ENCODE measurements at places on chromosomes 7 and 10.

DNA sequence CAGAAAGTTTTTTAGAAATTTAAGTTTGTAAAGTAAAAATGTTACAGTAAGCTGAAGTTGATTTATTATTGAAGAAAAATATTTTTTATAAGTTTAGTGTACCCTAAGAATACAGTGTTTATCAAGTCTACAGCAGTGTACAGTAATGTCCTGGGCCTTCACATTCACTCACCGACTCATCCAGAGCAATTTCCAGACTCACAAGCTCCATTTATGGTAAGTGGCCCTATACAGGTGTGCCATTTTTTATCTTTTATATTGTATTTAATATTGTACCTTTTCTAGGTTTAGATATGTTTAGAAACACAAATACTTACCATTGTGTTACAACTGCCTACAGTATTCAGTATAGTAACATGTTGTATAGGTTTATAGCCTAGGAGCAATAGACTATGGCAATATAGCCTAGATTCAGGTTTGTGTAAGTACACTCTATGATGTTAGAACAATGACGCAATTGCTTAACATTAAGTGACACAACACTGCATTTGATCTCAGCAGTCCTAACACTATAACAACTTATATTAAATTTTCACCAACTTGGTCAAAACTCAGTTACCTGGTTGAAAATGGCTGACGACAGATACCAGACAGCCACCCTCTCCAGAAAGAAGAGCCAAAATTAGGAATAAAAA, 45.7 kb downstream of the HIBADH start:
- DNase-seq = no peak

DNA sequence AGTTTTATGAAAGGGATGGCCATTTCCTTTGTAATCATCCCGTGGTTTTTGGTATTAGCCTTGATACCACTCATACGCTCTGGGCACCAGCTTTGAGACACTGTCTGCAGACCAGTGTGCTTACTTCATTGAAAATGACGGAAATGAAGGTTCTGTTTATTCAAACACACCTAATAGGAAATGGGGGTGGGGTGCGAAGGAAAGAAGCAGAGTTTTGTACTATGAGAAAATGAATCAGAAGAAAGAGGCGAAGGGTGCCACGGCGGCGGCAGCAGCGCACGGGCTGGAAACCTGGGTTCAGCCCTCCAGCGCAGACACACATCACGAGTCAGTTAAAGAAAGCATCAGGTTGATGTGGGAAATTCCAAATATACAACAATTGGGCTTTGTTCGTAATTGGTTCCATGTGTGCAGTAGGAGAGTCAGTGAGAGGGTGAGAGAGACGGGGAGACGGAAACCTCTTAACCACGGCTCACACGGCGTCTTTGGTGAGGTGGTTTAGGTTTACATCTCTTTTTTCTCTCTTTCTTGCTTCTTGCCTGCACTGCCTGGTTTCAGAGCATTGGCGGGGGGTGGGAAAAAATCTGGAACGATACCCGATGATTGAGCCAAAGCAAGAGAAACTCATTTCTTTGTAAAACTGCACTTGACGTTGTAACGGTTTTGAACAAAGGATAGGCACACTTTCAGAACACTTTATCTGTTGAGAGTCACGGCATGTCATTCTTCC, 321.2 kb downstream of the FRMD4A start:
- DNase-seq = peak; percentile 64

- no peak for DNase-seq
Measured at GRCh38 chr7:18265611-18266281, 229.8 kb upstream of the HDAC9 start.

DNA sequence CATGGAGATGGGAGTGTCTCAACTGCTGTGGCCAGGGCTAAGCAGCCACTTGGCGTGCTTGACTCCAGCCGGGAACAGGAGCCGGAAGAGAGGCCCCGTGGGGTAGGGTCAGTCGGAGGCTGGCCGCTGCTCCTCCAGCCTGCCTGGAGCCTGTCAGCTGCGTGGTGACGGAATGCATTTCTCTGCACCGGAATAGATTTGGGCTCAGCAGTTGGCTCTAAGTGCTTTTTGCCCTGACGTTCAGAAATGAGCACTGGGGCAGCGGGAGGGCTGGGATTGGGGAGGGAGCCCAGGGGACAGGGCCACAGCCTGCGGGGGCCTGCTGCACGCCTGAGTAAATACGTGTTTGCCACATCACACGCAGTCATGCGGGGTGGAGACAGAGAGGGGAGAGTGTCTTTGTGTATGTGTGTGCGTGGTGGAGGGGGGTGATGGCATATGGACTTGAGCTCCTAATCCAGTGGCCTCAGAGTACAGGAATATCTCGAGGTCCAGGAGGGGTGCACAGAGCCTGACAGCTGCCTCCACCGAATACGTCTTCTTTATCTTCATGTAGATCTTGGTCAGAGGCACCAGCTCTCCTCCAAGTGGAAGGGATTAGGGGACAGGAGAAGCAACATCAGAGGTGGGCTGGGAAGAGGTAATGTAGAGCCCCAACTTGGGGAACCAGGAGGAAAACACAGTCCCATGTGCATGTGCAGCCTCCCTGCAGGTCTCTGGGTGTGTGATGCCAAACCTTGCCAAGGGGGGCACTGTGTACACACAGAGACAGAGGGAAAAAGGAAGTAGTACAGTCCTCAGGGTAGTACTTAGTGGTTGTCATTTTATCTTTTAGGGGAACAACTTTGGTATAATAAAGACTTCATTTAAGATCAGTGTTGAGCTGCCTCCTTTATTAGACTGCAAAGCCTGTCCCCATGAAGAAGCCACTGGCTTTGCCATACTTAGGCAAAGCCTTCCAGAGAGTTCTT, 151.4 kb downstream of the CDH23 start:
- no peak for DNase-seq

- no peak for DNase-seq
Measured at GRCh38 chr7:2657920-2658671, 26.3 kb downstream of the TTYH3 start.

DNA sequence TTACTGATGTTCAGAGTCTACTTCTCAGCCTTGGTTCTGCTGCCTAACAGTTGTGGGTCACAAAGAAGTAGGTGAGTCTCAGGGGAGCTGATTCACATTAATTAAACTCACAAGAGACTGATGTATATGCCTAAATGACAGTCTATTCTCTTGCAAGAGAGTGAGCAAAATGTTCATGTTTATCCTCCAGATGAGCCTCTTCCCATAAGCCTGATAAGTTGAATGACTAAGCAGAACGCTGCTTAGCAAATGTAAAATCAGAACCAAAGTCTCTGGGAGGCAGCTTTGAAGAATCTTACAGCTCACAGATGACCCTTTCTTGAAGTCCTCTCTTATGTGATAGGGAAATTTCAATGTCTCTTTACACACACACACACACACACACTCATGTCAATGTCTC, 1092.2 kb downstream of the TYW1 start:
- DNase-seq = no peak

DNA sequence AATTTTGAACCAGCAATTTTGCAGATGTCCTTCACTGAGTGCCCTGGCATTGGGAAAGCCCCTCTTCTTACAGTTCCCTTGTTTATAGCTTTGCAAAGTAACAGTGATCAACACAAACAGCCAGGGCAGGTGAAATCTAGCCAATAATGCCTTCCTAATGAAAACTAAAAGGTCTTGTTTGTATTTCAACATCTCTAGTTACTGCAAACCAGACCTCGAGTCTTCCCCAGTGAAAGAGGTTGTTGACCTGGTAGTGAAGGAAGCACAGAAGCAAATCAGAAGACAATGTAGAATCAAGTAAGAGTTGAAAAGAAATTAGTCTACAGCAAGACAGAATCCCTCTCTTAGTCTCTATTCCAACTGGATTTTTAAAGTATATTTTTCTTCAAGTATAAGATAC, 231.2 kb downstream of the SNX13 start:
- DNase-seq = no peak

DNA sequence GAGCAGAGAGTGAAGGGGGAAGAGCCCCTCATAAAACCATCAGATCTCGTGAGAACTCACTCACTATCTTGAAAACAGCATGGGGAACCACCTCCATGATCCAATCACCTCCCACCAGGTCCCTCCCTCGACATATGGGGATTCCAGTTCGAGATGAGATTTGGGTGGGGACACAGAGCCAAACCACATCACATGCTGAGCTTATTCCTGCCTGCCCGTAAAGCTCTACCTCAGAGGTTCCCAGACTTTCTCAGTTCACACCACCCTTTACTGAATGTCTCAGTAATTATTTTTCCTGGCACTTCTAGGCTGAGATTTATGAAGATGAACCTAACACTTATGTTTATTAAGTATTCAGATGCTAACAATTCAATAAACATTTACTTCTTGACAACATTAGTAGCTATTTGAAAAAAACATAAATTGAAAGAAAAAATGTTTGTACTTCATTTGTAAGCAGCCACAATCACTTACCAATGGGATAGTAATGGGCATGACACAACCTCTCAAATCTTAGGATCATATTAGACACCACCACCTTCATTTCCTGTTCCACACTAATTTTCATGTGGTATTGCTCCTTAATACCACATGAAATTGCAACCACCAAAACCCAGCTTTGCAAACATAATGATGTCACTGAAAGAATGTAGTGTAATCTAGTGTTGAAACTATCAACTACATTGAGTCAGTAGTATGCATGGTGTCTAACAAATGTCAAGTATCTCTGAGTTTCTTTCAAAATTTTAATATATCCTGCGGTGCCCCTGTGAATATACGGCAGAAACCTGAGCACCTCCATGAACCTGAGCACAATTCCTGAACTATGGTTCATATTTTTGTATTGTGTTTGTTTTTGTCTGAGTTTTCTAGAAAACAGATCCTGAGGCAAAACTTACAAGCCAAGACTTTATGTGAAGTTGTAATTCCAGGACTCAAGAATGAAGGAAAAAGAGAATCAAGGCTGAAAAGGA, 4.5 kb upstream of the DGKI start:
- no peak for DNase-seq

DNA sequence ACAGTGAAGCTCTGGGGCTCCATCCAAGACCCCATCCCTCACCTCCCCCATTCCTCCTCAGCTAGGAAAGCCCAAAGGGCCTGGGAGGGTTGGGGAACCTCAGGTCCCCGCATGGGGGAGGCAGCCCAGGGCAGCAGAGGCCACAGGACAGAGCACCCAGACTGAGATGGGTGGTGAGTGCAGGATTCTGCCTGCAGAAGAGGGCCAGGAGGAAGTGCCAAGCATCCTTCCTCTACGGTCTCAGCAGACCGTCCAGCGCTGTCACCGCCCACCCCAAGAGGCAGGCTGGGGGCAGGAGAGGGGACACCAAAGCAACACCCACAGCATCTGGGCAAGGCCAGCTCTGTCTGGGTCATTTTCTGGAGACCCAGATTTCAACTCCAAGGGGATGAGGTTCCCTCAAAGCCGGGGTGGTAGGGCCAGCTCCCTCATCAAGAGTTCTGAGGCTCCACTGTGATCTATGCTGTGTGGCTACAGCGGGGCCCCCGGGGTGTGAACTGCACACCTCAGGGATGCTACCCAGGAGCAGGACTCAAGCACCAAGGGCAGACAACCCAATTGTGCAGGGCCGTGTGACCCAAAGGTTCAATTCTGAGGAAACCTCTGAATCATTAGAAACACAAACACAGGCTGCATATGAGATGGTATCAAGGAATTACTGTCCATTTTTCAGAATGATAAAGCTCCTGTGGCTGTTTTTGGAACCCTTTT, 46.8 kb downstream of the CAMK2B start:
- no peak for DNase-seq

GRCh38 chr7:135170274-135170997, at the start of gene CYREN:
CYREN (minus strand) TSS chr7:135170707; CDS start chr7:135168922, 1,785 bp downstream.
- DNase-seq = peak; percentile 83

- DNase-seq = no peak
Measured at GRCh38 chr10:117519879-117520278, 22.7 kb upstream of the EMX2 start.

GRCh38 chr7:48213226-48213625, 42.0 kb downstream of the ABCA13 start:
- DNase-seq = no peak

DNA sequence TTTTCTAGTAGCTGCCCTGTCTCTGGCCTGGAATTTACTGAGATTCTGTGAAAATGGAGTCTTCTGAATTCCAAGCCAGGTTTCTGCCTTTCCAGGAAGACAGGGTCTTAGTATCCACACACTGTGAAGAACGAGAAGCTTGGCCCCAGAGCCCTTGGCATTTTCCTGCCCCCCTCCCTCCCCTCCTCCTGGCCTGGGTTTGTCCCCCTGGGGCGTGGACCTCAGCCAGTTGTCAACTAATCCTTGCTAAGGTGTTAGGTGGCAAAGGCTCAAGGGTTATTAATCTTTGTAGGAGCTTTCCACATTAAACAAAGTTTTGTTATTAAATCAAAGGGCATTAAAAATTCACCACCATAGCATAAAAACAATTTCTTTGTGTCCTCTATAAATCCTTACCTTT, 329.5 kb downstream of the RNLS start:
- DNase-seq = no peak

DNA sequence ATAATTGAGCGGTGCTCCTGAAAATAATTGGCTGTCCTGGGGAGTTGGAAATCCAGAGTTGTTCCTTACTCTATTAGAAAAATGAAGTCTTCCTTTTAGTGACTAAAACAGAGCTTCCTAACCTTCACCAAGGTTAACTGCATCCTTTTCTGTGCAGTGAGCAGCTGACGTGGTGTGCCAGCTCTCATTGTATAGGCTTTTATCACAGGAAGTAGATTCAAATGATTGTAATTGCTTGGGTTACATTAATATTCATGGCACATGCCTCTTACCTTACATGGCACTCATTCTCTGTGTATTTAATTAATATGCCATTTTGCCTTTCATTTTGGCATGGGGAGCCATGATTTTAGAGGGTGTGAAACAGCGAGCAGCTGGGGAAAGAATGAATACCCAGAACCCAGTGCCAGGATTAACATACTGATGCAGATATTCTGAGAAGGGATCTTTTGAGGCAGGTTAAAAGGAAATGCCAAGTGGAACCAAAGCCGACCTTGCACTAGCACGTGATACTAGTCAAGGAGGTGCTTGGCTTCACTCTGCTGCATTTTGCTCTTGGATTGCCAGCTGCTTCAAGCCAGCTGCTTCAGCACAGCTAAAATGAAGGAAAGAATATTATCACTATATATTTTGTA, 115.3 kb downstream of the ST7 start:
- no peak for DNase-seq

DNA sequence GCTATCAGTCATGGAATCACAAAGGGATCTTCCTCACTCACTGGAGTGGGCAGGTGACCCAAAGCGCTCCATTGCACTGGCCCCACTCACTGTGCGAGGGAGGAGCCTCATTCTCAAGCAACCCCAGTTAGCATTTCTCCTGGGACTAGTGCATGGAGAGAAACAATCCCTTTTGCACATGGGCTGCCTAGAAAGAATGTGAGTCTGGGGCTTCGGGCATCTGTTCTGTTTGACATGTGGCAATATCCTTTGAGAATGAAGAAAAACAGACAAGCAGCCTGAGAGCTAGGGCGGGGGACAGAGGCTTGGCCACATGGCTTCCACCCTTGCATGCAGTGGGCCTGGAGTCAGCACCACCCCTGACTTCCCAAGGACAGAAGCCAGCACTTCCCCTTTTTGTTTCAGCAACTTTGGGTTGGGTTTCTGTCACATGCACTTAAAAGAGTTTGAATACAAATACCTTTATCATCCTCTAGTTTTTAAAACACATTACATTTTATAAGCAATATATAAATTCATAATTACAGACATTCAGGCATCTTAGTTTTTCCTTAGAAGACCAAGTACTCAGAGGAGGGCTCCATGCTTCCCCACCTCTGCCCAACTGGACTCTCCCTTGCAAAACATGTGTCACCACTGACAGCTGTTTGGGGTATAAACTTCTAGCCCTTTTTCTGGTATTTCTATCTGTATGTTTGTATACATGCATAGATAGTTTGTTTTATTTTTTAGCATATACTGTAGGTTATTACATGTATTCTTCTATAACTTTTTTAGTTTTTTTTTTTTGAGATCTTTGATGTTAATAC, 73.8 kb downstream of the RBM20 start:
- no peak for DNase-seq
